NCI-H2029 treated with DMSO at 0.1 percent for 48 hours (cell line): ENCODE measurements at places on chromosomes 3 and 15.

- no peak for DNase-seq
Observed at GRCh38 chr3:187669675-187670504, at the start of gene SST. Gene SST, minus strand, starts transcription at chr3:187670394. Its CDS starts 103 bp downstream, at chr3:187670291.

GRCh38 chr15:90087454-90088154 lies 14.7 kb downstream of the IDH2 start:
- no peak for DNase-seq

- no peak for DNase-seq
Observed at GRCh38 chr15:73382115-73382514, 13.4 kb upstream of the HCN4 start.

GRCh38 chr3:12541625-12542024 lies 3.7 kb downstream of the MKRN2OS start:
- DNase-seq: no peak

- DNase-seq: peak; percentile 10
Observed at GRCh38 chr15:78061963-78062427, 15.5 kb downstream of the TBC1D2B start.
